ENCODE measurements at places on chromosomes 7 and 10.

DNA sequence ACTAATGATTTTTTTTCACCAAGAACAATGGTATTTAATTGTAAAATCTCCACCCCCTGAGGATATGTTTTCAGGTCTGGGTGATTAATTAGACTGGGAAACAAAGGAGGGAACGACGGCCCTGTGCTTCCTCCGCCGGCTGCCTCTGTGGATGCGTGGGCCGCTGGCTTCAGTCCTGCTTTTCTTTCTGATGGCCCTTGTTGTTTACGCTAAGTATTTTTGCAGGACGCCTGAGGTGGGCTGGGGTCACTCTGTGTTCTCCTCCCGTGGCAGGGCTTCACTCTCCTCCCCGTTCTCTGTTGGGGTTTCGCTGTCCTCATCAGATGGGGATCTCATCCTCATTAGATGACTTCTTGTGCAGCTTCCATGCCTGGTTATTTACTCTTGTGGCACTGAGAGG is 5.2 kb upstream of the ACBD5 start:
- DNase-seq = peak; percentile 31

DNA sequence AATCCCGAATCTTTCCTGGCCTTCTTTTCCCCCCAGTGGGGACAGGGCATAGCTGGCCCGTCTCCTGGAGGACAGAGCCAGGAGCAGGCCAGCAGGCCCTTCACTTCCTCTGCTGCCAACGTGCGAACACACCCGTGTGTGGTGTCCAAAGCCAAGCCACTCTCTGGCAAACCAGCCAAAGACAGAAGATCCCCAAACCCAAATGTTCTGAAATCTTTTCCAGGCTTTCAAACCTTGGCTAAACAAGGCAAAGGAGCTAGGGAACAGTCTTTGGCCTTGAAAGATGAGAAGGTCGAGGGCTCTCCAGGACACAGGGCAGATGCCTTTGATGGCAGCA is 63.0 kb downstream of the PROSER2 start:
- no peak for DNase-seq

- DNase-seq = no peak
Observed at GRCh38 chr10:114437473-114438292, 33.4 kb upstream of the AFAP1L2 start.

DNA sequence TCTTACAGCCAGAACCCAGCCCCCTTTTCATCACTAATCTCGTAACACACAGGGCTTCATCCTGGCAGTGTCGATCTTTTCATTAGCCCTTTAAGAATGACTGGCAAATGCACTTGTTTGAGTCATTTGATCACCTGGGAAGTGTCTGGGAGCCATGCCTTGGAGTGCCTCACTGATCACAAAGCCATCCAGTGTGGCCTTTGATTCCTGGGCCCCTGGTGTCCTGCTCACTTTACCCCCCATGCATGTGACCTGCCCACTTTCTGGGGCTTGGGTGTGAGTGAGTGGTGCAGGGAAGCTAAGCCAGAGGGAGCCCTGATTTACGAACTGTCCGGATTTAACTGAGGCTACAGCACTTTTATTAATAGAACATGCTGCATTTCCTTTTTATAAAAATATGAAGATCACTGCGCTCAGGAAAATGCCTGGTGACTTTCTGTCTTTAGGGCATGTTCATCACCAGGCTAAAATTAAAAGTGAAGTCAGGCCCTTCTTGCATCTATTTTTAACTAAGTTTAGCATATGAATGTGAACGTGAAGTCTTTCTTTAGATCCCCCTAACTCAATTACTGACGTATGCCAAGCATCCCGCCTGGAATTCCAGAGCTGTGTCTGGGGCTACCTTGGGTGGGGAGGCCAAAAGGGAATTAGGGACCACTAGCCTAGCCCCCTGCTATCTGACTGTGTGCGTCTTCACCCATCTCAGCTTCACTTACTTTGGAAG is 23.6 kb downstream of the RBM20 start:
- no peak for DNase-seq

DNA sequence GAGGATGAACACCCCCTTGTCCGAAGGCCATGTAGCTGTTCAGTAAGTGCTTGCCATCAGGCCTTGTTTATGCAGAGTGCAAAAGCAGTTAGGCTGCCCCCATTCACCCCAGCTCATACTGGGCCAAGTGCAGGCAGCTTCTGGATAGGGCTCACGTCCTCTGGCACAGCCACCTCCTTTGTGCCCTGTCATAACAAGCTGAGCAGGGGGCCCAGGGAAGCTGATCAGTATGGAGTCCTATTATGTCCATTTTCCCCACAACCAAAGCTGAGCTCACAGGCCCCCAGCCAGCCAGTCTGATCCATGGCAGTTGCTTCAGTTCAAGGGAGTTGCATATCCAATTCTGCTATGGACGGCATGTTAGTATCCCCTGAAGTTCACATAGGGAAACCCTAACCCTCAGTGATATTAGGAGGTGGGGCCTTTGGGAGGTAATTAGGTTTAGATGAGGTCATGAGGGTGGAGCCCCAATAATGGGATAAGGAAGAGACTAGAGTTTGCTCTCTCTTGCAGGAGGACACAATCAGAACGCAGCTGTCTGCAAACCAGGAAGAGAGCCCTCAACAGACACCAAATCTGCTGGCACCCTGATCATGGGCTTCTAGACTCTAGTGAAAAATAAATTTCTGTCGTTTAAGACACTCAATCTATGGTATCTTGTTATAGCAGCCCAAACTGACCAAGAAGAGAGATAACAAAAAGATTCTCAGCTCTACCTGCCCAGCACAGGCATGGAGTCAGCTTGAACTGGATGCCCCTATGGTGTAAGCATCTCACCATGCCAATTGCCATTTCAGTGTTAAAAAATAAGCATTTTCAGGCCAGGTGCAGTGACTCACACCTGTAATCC is 155.9 kb downstream of the FGFR2 start:
- DNase-seq = no peak

DNA sequence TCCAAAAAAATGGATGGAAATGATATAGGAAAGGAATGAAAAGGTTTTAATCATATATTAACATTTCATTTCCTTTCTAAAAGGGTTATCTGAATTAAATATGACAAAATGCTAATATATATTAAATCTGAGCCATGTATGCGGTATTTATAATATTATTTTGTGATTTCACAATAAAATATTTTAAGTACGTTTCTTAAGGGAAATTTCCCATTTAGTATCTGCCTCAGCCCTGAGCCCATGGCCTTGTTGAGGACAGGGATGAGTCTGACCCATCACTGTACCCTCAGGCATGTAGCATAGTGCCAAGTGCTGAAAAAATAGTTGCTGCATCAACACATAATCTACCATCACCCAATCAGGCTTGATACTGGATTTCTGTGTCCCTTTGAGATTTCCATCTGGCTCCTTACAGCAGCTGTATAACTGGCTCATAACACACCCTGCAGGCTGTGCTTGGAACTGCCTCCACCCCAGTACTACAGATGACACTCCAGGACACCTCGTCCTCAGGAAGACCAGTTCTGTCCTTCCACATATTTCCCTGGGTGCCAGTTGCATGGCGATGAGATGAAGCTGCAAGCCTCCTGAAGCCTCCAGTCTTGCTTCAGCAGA is 59.4 kb upstream of the ASAH2 start:
- DNase-seq = no peak

DNA sequence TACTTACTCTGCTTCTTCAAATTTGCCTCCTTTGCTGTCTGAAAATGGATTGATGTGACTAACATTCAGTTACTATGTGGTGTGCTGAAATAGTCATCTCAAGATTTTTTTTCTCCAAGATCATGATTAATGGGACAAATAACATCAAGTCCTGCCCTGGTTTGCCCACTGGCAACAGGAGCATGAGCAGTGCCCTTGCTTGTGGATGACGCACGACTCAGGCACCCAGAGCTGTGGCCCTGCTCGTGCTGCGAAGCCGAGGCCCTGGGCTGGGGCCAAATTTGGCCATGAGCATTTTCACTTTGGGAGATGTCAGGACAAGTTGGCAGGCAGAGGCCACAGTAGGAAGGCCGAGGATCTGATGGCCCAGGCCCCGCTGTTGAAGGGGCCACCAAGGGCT is 239.8 kb upstream of the IGFBP3 start:
- DNase-seq = no peak

DNA sequence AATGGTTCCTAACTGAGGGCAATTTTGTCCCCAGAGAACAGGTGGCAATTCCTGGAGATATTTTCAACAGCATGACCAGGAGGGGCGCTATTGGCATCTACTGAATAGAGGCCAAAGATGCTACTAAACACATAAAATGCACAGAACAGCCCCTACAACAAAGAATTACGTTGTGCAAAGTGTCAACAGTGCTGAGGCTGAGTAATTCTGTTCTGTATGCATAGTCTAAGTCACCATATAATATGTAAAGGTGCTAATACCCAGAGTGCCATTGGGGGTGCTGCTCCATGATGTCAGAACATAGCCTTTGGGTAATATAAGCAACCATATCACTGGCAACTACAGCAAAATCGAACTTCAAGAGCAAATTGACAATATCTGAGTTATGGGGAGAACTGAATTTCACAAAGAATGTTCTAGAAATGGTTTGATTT is 213.3 kb upstream of the PHYHIPL start:
- DNase-seq = no peak

All from muscle of arm (tissue), 14 donors.